AG10803 (cell line): ENCODE measurements at places on chromosomes 16 and 17.

DNA sequence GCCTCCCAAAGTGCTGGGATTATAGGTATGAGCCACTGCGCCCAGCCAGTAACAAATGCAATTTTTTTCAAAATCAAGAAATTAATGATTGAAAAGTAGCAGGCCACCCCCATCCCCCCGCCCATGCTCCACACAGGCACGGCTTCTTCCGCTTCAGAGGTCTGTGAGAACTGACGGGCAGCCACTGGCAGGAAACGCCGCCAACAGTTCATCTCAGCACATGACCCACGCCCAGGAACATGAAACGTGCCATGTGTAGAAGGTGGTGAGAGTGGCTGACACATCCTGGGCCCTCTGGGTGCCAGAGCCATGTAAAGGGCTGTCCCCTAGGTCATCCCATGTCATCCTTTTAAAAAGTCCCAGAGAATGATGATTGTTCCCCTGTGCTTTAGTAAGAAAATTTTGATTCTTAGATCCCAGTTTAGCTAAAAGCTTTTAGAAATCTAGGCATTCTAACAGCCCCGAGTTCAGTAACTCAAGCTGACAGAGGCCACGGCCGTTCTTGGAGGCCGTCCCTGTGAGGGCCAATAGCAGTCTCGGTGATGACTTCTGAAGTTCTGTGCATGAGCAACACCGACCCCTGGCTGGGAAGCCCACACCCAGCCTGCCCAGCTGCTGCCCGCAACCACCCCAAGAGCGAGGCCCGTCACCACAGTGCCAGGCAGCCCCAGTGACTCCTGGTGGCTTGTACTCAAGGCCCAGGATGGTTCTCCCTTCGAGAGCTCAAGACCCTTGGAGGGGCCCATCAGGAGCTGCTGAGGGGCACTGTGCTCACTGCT, 52.1 kb downstream of the KLHDC4 start:
- no peak for DNase-seq

- no peak for DNase-seq
These were observed 39.3 kb downstream of the ENGASE start for GRCh38 chr17:79113699-79114457.

DNA sequence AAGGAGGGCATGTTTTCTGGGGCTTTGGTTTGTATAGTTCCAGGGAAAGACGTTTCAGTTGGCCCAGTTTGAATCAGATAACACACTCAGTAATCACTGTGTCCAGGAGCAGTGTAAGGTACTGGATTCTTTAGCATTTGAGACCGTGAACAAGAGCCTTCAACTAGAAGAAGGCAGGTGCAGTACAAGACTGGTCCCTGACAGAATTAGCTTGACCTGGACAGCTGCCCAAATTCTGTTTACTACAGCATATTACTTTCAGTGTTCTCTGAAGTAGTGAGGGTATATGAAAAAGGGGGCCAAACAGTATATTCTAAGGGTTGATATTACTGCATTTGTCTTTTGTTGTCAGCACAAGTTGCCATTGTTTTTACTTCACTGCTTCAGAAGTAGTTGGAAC, 81.3 kb downstream of the COX10 start:
- no peak for DNase-seq

GRCh38 chr16:59887856-59888255, 1153.7 kb upstream of the GOT2 start:
- no peak for DNase-seq

- DNase-seq, result no peak
These were observed 5.6 kb downstream of the CDK10 start for GRCh38 chr16:89691986-89692569.

DNA sequence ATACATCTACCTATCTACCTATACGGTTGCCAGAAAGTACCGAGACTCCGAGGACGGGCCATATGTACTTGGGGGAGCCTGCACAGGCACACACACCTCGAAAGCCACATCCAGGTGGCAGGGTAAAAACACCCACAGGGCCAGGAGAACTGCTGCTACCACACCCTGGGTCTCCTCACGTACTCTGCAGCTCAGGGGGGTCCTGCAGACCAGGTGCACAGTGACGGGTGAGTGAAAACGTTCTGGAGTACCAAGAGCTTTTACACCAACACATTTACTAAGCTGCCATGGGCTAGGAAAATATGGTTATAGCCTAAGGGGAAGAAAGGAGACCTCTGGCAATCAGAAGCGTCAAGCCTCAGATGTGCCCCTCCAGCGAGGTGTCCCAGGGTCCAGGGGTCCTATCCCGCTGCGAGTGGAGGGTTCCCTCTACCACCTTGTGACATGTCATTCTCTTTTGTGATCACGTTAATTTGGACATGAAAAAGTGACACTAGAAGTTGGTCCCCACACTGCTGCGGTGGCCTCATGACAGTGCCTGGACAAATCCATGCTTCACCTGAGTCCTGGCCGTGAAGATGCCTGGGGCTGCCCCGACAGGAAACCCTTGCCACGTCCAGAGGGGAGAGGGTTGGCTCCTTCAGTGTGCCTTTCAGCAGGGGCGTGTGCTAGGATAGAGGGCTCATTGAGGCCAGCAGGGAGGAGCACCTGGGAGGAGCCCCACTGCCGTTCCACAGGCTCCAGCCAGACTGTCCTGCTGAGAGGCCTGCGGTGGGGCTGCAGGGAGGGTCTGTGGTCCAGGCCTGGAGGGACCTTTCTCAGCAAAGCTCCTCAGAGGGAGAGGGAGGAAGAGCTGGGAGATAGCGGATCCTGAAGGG, 1.8 kb downstream of the CANT1 start:
- no peak for DNase-seq

- DNase-seq, result no peak
These were observed 7.5 kb downstream of the ASPSCR1 start for GRCh38 chr17:81984773-81985410.

DNA sequence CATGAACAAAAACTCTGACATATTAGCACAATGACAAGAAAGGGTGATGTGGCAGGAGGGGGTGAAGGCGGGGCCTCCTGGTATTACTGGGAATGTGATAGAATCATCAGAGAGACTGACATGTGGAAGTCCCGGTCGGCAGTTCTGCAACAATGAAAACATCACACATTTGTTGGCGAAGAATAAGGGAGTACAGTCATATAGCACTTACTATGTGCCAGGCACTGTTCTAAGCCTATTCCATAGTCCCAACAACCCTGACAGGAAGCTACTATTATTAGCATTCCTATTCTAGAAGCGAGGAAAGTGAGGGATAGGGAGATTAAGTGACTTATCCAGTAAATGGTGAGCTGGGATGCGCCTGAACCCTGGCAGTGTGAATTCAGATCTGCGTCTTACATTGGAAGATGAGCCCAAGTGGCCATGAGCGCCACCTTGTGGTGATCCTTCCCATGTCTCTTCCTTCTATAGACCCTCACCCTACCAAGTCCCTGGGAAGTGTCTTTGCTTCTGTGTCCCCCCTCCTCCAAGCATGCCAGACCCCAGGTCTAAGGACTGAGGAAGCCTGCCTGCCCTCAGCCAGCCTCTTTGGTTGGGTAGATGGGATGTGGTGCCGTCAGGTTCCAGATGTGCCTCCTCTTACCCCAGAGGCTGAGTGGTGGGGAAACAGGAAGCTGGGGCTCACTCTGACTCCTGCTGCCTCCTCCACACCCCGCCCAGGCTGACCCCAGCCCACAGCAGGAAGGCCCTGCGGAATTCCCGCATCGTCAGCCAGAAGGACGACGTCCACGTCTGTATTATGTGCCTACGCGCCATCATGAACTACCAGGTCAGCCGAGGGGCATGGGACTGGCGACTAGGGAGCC, 14.0 kb downstream of the FMNL1 start:
- peak; percentile 69 for DNase-seq

GRCh38 chr17:3574231-3574630, 16.6 kb upstream of the TRPV3 start:
- DNase-seq, result no peak

DNA sequence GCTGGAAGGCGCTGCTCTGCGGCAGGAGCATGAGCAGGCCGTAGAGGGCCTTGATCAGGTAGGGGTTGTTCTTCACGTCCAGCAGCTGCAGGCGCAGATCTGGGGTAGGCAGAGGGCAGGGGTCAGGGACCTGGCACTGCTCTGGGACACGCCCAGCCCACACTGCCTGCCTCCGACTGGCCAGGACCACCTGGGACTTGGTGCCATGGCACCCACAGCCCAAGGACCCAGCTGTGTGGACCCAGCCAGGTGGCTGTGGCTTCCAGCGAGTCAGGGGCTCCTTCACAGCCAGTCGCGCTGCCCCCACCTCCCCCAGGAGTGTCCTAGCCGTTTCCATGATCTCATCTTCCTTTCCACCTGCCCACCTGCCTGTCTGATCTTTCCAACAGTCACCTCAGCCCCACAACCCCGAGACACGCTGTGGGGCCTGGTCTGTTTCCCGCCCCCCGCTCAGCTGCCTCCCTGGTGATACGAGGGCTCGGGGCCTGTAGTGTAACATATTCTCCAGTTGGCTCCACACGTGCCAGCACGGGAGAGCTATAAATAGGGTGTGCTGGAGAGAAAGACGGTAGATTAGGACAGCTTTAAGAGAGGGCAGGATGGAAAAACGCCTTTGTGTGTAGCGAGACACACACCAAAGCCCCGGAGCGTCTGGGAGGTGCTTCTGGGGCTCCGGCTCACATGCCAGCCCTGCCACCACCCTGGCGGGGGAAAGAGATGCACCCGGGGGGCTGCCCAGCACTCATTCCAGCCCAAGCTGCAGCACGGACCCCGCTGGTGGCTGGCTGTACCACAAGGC, 7.2 kb upstream of the MTSS2 start:
- peak; percentile 56 for DNase-seq

DNA sequence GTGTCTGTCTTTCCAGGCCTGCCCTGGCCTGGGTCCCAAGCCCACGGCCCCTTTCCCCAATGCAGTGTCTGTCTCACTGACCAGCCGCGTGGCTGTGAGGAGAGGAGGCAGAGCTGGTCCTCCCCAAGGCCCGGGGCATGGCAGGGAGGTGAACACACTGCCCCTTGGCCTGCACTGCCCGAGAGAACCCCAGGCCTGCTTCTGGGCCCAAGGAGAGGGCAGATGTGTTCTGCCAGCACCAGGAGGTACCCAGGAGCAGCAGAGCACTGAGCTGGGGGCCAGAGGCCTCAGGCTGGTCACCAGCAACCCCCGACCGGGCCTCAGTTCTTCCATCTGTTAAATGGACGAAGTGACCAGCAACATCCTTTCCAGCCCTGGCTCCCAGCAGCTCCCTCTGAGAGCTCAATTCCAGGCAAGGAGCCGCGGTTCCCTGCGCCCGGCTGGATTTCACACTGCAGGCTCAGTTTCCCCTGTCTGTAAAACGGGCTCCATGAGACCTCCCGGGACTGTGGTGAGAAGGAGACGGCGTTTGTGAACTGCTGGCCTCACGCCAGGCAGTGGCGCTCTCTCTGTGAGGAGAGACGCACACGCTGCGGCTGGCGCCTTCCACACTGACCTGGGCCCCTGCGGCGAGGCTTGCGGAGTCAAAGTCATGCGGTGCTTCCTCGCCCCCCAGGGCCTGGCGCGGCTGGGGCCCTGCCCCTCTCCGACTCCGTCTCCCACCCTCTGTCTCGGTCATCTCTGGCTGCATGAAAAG, 8.1 kb upstream of the ZFPM1 start:
- DNase-seq, result no peak

DNA sequence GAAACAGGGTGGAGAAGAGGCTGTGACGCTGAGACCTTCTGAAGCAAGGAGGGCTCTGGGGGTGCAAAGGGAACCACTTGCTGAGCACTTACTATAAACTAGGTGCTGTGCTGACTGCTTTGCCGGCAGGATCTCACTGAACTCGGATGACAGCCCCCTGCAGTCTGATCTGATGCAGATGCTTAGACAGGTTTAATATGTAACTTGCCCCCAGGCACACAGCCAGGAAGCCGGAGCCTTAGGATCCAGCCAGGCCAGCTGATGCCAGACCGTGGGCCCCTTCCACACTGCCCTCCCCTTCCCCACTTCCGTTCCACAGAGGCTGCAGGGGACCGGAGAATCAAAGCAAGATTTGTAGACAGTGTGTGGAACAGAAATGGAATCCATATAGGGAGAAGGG, 23.1 kb downstream of the SPACA3 start:
- DNase-seq, result no peak

DNA sequence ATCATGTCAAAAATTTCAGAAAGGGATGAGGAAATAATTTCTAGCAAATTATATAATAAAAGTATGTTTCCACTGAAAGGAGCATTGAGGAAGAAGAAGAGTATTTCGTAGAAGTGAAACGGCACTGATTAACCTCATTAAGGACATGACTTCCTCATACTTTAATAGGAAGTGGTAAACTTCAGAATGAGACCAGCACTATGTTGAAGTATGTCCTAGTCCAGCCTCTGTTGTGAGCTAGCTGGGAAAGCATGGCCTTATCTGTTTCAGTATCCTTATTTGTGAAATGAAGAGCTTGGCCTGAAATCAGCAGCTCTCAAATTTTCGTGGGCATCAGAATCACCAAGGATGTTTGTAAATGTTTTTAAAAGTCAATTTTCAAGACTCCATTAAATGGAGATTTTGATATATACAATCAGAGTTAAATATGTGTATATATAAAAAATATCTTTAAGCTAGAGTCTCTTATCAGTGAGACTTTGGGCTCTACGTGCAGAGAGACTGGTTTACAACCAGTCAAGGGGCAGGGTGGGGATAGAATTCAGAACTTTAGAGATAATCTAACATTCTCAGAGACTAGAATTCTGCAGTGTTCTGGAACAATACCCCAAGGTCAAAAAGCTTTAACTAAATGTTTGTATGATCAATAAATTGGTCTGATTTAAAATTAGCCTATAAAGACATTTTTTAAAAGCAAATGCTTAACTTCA, 365.4 kb downstream of the CDH13 start:
- no peak for DNase-seq

DNA sequence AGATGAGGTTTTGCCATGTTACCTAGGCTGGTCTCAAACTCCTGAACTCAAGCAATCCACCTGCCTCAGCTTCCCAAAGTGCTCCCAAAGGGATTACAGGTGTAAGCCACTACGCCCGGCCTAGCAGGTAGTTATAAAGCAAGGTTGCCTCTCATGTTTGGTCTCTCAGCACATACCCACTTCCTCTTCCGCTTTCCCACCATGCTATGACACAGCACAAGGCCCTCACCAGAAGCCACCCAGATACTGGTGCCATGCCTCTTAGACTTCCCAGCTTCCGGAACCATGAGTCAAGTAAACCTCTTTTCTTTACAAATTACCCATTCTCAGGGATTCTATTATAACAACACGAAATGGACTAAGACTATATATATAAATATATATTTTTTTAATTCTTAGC, 143.6 kb downstream of the COPRS start:
- DNase-seq, result no peak

- DNase-seq, result peak; percentile 63
These were observed 112.2 kb downstream of the VPS53 start for GRCh38 chr17:602436-602835.

DNA sequence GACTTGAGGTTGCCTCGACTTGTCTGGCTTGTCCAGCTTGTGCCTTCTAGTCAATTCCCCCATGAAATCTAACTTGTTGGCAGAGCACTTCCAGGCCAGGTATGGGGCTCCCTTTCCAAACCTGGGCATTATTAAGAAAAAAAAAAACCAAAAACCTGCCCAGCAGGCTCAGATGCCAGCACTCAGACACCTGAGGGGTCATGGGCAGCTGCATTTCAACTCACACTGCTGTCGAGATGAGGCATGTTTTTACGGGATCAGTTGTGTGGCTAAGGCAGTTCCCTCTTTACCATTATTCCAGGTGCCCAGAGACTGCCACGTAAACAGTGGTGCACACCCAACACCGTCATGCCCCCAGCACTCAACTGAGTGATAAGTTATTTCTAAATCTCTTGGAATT, 17.8 kb downstream of the TMEM11 start:
- no peak for DNase-seq

GRCh38 chr17:29010129-29010528, 4.3 kb upstream of the SEZ6 start:
- DNase-seq, result no peak
